Uterine smooth muscle cell (primary cell): ENCODE measurements at places on chromosomes 5 and 9. TPM values are rescaled to one million over a fixed set of nuclear protein-coding genes. Genes with fewer than 3 reads are reported as not detected.

Gene GABRA6
- total RNA-seq: not detected in 2 replicates

Gene ADAMTS6
- 155 and 181 TPM in 2 replicates for total RNA-seq

Gene HAVCR1
- total RNA-seq: not detected in 2 replicates

Gene INIP
- total RNA-seq: 19.7 and 26.8 TPM in 2 replicates

Gene TPPP
- 0.22 and 0.25 TPM in 2 replicates for total RNA-seq

Gene IL13
- not detected in 2 replicates for total RNA-seq

Gene IL5
- total RNA-seq: not detected in 2 replicates
